ENCODE measurements at places on chromosomes 11 and 22.

DNA sequence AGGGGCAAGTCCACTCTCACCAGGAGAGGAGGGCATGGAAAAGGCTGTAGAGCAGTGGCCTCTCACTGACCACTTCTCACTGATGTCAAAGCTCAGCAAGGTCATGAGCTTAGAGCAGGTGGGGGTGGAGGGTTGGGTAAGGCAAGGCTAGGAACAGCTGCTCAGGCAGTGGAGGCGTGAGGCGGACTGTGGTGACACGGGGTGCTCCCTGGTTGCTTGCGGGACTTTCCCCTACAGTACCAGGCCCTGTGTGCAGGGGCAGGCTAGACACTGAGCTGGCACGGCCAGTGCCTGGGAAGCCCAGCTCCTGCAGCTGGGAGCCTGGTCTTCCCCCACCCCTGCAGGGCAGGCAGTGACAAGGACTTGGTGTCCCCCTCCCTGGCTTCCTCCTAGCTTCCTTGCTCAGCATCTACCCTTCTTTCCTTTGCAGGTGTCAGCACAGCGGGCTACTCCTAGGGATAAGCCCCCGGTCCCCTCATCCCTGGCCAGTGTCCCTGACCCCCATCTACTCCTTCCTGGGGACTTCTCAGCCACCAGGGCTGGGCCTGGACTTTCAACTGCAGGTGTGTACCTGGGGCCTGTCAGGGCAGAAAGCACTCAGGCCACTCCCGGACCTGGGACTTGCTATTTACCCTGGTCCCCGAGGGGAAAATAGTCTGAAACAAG is 45.6 kb downstream of the PISD start:
- DNase-seq, result no peak

DNA sequence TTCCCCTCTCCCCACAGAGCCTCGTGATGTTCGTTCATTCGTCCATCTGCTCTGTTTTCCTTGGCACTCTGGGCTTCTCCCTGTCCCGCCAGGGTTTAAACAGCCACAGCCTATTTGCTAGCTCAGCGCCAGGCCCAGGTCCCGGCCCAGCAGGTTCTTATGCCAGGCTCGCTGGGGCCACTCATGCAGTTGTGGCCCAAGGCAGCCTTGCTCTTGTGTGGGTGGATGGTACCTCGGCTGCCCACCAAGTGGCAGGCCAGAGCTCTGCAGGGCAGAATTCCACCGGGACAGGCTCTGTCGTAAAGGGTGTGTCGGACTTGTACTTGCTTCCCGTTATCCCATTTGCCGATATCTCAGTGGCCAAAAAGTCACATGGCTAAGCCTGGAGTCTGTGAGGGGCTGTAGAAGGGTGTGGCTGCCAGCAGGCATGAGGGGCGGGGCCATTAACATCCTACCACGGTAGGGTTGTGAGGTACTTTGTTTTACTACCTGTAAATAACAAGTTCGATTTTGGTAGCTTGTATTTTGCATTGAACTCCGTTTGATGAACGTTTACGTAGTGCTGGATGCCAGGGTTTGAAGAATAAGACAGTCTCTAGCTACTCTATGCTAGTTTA is 7.9 kb downstream of the FAM118A start:
- no peak for DNase-seq

DNA sequence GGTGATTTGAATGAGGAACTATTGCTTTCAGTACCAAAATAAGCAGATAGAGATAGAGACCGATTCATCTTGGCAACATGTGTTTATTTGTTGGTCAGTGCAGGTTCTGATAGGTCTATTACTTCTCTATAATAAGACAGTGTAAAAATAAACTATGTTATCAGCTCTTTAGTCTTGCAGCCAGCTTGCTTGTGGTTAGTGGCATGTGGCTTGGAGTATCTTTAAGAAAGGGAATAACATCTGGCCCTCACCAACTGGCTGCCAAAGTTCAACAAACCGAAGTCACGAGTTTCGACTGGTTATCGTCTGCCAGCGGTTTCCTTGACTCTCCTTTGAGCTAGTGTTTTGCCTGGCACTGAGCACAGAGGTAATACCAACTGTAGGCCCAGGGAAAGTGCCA is 71.8 kb downstream of the CTTN start:
- DNase-seq, result no peak

DNA sequence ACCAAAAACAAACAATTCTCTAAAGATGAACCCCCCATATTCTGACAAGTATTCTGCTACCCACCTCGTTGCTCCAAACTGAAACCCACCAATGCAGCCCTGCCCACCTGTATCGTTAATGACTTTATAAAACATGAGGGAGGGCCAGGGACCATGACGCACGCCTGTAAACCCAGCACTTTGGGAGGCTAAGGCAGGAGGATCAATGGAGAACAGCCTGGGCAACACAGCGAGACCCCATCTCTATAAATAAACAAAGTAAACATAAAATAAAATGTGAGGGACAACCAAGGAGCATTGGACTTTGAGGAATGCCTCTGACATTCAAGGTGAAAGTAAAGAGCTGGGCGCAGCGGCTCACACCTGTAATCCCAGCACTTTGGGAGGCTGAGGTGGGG is 39.8 kb upstream of the ATXN10 start:
- DNase-seq, result no peak

- DNase-seq, result no peak
These were observed 1.7 kb upstream of the TUBGCP6 start for GRCh38 chr22:50246242-50247175.

DNA sequence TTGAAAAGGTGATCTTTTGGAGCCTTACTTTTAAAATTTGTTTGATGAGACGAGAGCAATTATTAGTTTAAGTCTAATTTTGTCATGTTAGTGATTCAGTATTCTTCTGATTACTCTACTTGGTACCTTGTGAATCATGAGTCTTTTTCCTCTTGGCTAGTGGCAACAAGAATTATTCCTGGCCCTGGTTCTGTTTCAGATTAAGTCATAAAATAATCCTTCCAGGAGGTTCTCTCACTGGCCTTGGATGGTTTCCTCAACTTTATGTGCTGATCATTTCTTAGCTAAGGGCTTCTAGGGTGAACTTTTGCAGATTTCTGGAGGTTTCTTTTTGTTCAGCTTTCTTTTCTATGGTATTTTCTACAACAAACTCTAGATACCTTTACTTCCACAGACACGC is 741.8 kb upstream of the LUZP2 start:
- DNase-seq, result no peak

- no peak for DNase-seq
These were observed 540.3 kb downstream of the NTM start for GRCh38 chr11:131910523-131911387.

GRCh38 chr22:33014621-33015020 is 43.6 kb downstream of the SYN3 start:
- DNase-seq, result no peak

DNA sequence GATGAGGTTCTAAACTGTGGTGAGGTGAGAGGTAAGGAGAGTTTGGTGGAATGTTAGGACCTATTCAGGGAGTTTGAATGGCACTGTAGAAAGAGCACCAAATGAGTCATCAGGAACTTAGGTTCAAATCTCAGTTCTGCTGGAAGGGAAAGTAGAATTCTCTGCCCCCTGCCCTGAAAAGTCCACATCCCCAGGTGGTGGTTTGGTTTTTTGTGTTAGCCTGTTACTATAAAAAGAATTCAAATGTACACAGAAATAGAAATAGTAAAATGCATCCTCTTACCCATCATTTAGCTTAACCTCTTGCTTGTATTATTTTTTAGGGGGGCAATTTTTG is 20.2 kb downstream of the PPFIBP2 start:
- no peak for DNase-seq

DNA sequence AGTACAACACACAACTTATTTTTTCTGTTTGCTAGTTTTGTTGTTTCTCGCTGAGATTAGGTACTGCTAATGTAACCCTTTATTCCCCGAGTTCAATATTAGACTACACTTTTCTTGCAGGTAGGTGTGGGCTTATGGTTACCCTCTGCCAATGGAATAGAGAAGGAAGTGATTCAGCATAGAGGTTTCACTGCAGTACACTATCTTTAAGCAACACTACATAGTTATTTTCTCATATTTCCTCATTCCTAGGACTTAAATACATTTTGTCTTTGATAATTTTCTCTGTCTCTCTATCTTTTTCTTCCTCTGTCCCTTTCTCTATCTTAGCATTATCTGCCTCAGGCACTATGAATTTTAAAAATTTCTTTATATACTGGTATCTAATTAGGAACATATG is 791.0 kb downstream of the FAM181B start:
- no peak for DNase-seq

GRCh38 chr22:46108564-46109473 is 41.5 kb upstream of the PPARA start:
- DNase-seq, result no peak

DNA sequence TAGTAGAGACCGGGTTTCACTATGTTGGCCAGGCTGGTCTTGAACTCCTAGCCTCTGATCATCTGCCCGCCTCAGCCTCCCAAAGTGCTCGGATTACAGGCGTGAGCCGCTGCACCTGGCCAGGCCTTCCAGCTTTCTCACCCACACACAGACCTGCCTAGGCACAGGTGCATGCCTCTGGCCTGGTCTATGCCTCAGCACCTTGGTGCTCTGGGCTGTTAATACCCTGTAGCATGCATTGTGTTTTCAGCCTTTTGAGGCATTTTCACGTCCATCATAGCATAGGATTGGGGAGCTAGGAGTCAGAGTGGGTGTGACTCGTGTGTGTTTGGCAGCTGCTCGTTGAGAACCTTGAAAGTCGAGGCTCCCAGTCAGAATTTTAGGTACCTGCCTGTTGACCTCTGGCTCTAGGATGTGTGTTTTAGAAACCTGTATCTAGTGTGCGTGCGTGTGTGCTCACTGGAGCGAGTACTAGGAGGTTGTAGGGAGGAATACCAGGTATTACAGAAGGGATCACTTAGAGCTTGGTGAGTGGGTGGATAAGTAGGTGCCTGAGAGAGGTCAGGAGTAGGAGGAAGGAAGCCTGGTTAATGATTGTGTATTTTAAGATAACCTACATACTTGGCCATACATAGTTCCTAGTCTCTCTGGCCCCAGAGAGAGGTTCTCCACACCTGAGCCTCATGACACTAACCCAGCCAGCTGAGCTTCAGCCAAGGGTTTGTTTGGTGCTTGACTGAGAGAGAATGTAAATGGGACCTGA is 20.0 kb downstream of the CRKL start:
- no peak for DNase-seq

DNA sequence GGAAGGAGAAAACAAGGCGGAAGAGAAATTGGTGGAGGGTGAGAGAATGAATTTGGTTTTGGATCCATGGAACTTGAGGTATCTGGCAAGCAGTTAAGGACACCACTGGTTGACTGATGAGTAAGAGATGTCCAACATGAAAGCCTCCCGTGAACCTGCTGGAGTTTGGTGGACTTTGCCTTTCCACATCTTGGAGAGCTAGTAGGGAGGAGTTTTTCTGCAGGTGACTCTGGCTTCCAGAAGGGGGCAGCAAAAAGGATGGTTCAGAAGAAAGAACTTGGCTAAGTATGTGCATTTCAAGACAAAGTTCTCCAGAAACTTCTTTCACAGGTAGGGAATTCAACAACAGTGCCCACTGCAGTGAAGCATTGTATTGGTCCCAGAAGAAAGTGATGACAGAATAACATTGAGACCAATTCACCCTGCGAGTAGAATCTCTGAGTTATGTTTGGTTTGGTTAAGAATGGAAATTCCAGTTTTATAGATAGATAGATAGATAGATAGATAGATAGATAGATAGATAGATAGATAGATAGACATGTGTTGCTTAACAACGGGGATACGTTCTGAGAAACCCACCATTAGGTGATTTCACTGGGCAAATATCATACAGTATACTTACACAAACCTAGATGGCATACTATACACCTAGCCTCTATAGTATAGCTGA is 28.5 kb downstream of the DCDC1 start:
- no peak for DNase-seq

GRCh38 chr11:36251823-36252222 is 37.4 kb downstream of the COMMD9 start:
- DNase-seq, result no peak

DNA sequence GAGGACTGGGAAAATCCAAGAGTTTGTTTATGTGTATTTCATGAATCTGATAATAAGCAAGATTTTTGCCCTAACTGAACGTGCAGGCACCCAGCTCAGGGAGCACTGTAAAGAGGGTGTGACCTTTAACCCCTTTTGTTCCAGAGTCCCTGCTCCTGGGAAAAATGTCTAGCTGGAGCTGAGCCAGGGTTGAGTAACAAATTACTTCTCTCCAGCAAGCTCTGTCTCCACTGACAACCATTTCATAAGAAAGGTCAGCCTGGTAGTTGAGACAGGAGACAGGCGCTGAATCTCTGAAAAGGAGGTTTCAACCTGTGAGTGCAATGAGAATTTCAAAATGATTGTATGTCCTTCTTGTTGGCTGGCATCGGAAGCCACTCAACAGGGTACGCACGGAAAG is 156.4 kb upstream of the NARS2 start:
- DNase-seq, result no peak

- no peak for DNase-seq
These were observed 13.4 kb downstream of the CTR9 start for GRCh38 chr11:10764412-10764811.

DNA sequence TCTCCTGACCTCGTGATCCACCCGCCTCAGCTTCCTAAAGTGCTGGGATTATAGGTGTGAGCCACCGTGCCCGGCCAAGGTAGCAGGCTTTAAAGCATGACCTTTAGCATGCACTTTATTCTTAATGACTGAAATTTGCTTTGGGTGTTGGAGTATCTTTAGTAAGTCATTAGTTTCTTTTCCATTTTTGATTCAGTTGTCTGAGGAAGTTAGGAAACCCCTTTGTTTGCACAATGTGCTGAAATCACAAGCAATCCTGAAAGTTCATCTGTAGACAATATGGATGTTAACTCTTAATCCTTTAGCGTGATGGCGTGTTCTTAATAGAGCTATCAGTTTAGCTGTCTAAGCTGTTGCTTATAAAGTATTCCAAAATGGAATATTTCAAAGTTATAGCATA is 16.8 kb downstream of the SDHD start:
- no peak for DNase-seq

DNA sequence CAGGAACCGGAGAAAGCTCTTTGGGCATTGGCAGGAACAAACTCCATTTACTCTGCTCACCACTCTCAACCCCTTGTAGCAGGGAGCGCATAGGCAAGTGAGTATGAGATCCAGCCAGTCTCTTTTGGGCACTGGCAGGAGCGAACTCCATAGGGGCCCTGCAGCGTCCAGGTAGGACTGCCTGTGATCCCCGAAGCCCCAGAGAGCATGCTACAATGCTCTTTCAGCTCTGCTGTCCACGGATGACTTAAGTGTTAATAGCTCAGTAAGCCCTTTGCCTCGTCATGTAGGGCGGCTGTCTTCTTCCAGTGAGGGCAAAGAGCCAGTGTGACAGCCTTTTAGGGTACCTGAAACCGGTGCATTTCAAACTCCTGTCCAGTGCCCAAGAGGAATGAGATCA is 1525.6 kb upstream of the RAG2 start:
- DNase-seq, result no peak

DNA sequence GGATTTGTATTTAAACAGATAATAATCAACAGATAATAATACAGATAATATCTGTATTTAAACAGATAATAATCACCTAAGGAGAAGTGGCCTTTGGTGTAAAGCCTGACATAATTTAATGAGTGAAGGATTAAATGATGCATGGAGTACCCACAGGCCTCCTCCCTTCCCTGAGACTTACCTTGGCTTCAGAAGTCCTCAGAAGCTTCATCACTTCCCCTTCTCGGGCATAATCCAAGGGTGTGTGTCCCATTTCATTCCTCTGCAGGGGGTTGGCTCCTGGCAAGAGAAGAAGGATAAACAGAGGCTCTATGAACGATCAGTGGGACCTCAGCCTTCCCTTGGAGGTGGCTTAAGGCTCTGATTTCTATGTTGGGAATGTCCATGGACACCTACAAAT is 85.5 kb upstream of the PHOX2A start:
- DNase-seq, result no peak

All from stimulated activated CD8-positive, alpha-beta memory T cell treated with anti-CD3 and anti-CD28 coated beads, Interleukin-4, amount 100 ng/mL, for 4 hours (primary cell).